ENCODE measurements at places on chromosomes 7 and 10.

DNA sequence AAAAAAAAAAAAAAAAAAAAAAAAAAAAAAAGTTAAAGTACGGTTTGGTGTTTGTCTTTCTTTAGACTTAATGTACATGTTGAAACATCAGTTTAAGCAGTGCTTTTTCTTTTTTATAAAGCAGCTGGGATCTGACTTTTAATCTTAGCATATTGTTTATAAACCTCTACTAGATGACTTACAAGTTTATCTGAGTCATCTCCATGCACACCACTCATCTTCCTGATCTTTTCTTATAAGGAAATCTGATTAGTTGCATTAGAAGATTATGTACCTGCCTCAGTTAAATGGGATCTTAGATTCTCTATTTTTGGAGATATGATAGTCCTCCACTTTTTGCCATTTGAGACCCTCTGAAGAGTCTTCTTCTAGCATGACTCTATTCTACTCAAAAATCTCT, 391.9 kb upstream of the LRGUK start:
- no peak for DNase-seq

DNA sequence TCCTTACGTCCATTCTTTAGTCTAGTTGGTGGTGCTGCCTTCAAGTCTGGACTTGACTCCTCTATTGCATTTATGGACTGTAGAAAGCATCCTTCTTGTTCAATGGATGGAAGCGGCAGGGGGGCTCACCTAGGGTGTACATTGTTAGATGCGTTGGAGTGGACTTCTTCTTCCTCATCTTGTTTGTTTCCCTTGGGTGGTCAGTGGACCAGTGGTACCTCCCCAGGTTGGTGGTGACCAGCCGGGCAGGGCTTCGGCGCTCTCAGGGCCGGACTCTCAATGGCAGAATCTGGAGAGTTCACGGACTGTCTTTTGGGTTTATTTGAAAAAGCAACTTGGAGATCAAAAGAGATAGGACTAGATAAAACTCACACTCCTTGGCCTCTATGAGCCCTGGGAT, 6.2 kb upstream of the BTBD16 start:
- no peak for DNase-seq

GRCh38 chr10:85851325-85851724, 515.3 kb downstream of the GRID1 start:
- DNase-seq, result no peak

DNA sequence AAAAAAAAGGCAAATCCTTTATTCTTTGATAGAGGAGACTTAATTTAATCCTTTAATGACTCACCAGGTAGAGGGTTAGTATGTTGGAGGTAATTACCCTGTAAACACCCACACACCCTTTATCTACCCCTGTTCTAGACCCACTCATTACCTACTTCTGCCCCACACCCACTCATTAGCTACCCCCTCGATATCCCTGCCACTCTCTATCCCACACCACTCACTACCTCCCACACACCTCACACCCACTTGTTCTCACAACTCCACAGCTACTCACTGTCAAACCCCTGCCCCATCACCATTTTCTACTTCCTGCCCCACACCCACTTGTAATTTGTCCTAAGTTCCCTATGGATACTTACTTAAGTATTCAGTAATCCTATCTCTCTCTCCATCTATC, 49.7 kb downstream of the SEC61G start:
- DNase-seq, result no peak

GRCh38 chr7:4073750-4074149, 608.3 kb upstream of the FOXK1 start:
- DNase-seq, result no peak

DNA sequence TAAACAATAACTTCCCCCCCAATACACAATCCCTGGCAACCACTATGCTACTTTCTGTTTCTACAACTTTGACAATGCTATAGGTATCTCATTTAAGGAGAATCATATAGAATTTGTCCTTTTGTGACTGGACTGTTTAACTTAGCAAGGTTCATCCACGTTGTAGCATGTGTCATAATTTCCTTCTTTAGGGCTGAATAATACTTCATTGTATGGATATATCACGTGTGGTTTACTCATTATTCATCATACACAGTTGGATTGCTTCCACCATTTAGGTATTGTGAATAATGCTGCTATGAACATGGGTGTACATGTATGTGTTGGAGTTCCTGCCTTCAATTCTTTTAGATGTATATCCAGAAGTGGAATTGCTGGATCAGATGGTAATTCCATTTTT, 111.0 kb downstream of the LMBR1 start:
- DNase-seq, result no peak

- no peak for DNase-seq
Observed at GRCh38 chr10:66639371-66639770, 286.5 kb upstream of the LRRTM3 start.

- no peak for DNase-seq
Observed at GRCh38 chr7:138705167-138705566, 4.0 kb upstream of the SVOPL start.

DNA sequence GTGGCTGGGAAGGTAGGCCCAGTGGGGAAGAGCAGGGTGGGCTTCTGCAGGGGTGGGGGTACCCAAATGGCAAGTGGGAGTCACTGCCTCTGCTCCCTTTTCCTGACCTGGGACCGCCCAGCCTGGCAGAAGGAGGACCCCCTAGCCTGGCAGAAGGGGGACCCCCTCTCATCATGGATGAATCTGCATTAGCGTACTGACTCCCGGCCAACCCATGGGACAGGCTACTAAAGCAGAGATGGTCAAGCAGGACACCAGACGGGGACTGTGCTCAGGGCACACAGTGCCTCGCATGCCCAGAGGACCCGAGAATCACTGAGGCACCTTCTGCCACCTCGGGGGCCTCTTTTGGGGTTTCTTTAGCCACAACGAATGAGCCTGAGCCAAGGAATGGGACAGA, 577.5 kb downstream of the GLRX3 start:
- no peak for DNase-seq

DNA sequence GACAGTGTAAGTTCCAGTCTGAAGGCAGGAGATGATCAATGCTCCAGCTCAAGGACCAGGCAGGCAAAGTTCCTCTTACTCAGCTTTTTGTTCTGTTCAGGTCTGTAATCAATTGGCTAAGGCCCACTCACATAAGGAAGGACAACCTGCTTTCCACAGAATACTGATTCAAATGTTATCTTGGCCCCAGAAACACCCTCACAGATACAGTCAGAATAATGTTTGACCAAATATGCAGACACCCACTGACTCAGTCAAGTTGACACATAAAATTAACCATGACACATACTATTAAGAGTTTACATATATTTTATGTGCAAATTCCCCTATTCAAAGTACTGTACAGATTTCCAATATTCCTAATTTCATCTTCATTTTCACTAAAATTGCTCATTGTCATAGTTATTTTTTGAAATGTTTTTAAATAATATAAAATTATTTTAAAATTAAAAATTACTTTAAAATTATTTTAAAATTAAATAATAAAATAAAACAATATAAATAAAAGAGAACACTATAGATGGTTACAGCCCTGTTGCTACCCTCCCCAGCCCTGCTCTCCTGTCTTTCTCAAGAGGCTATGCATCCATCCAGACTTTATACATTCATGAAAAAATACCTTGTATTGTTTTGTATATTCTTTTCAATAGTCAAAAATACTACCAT, 59.4 kb downstream of the RAB11FIP2 start:
- DNase-seq, result no peak

All from activated CD4-positive, alpha-beta memory T cell treated with anti-CD3 and anti-CD28 coated beads, Interleukin-2, amount 10 ng/mL, durations not matched to agents 7 days and 5 days (primary cell).